ENCODE measurements at places on chromosomes 3 and 15. TPM values are rescaled to one million over a fixed set of nuclear protein-coding genes. Genes with fewer than 3 reads are reported as not detected.

The UROC1 gene
- total RNA-seq: 0.41 TPM

The GSK3B gene
- total RNA-seq: 55.8 TPM

The SLC51A gene
- total RNA-seq: 1.3 TPM

The ZNF80 gene
- total RNA-seq: not detected

The JAGN1 gene
- total RNA-seq: 18.0 TPM

The ANKUB1 gene
- not detected for total RNA-seq

The TMEM207 gene
- total RNA-seq: not detected

The FANCI gene
- total RNA-seq: 6.8 TPM

The CLDN11 gene
- total RNA-seq: 311 TPM
